SK-N-SH (cell line): ENCODE measurements at places on chromosomes 6 and 20.

DNA sequence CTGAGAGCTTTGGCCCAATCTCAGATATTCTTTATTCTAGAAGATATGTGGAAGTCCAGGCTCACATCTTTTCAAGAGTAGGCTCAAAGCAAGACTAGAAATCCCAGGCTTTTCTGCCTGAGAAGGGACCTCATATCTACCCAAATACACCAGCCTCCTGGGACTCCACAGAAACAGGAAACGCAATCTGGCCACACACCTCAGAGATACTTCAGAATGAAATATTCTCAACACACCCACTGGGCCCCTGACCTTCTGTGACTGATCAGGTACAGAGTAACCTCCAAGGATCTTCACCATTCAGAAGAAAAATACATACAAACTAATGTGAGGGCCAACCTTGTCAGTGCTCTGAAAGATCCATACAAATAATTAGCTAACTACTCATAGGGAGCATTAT is 183.2 kb downstream of the HIVEP2 start:
- H3K27me3 ChIP-seq = no peaks in the 10 kb centered on the region
- DNase-seq = no peak
- H3K36me3 ChIP-seq = peaks cover 31% of the 10 kb centered on the region
- no peak overlapping the region for H3K4me3 ChIP-seq
- peak overlapping the region; percentile 87 for H3K27ac ChIP-seq

GRCh38 chr20:62134735-62135231 is 8.4 kb downstream of the PSMA7 start:
- H3K27ac ChIP-seq = no peak overlapping the region
- DNase-seq = no peak
- peaks cover 51% of the 10 kb centered on the region for H3K36me3 ChIP-seq
- no peaks in the 10 kb centered on the region for H3K27me3 ChIP-seq
- no peaks in the 10 kb centered on the region for H3K4me1 ChIP-seq

DNA sequence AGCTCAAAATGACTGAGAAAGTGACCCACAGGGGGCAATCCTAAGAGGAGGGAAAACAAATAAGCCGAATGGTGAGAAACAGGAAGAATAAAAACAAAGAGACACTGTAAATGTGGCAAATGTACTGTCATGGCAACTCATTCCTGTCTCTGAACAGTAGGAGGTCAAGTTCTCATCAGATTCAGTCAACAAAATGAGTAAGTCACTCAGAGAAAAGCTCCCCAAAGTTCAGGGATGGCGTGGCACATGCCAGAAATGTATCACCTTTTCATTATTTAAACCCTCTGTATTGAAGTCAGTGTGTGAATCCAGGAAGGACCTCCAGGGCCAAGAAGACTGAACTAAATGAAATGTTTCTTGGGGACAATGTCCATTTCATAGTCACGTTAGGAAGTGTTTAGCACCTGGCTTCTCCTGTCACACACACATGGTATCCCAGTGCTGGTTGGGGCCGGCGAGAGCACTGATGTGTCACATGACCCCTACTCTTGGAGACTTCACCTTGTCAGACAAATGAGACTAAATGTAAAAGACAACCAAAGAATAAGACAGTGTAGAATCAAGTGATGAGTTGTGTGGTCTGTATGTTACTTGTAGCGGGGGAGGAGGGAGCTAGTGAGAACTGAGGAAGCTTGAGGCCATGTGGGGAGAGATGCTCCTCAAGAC is 20.7 kb downstream of the CNR1 start:
- no peak for DNase-seq
- no peak overlapping the region for H3K4me3 ChIP-seq
- H3K36me3 ChIP-seq = no peaks in the 10 kb centered on the region
- H3K4me1 ChIP-seq = no peaks in the 10 kb centered on the region
- H3K27me3 ChIP-seq = no peaks in the 10 kb centered on the region

GRCh38 chr6:3440911-3441310 is 15.9 kb downstream of the SLC22A23 start:
- DNase-seq = no peak
- no peaks in the 10 kb centered on the region; the same call in 1 of the 2 replicates for H3K4me1 ChIP-seq
- H3K4me3 ChIP-seq = no peak overlapping the region
- H3K36me3 ChIP-seq = no peaks in the 10 kb centered on the region
- no peak overlapping the region for H3K27ac ChIP-seq
- H3K27me3 ChIP-seq = peaks cover 40% of the 10 kb centered on the region; the same call in 1 of the 2 replicates

GRCh38 chr6:15272562-15272961 is 26.7 kb downstream of the JARID2 start:
- no peak for DNase-seq
- peaks cover 24% of the 10 kb centered on the region for H3K4me1 ChIP-seq
- no peak overlapping the region for H3K4me3 ChIP-seq
- H3K27ac ChIP-seq = no peak overlapping the region
- H3K36me3 ChIP-seq = no peaks in the 10 kb centered on the region

- no peak overlapping the region for H3K4me3 ChIP-seq
- peaks cover 33% of the 10 kb centered on the region for H3K4me1 ChIP-seq
- DNase-seq = no peak
- peak overlapping the region; percentile 98 for H3K27ac ChIP-seq
- no peaks in the 10 kb centered on the region for H3K36me3 ChIP-seq
These were observed 356.0 kb downstream of the HDGFL1 start for GRCh38 chr6:22925304-22925835.

DNA sequence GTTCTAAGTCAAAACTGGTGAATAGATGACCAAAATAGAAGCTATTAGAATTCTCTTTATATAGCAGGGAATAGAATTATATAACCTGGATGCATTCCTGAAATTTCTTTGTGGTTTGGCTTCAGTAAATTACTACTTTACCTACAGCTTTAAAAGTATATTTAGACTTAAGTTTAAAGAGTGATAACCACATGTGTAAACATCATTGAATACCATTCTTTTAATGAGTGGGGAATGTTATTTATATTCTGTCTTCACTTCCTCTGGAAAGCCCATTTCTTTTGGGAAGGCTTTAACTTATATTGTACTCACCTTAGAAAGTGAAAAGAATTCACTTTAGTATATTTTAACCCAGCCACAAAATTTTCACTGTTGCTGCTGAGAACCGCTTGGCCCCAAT is 39.1 kb downstream of the PLEKHG1 start:
- H3K36me3 ChIP-seq = no peaks in the 10 kb centered on the region
- no peak overlapping the region for H3K4me3 ChIP-seq
- H3K4me1 ChIP-seq = no peaks in the 10 kb centered on the region
- no peaks in the 10 kb centered on the region for H3K27me3 ChIP-seq
- H3K27ac ChIP-seq = no peak overlapping the region
- no peak for DNase-seq

- peaks cover 4% of the 10 kb centered on the region for H3K4me1 ChIP-seq
- H3K27me3 ChIP-seq = no peaks in the 10 kb centered on the region
- no peak for DNase-seq
- peak overlapping the region; percentile 91 for H3K27ac ChIP-seq
- no peak overlapping the region for H3K4me3 ChIP-seq
These were observed 613.0 kb downstream of the UTRN start for GRCh38 chr6:144898052-144898689.

DNA sequence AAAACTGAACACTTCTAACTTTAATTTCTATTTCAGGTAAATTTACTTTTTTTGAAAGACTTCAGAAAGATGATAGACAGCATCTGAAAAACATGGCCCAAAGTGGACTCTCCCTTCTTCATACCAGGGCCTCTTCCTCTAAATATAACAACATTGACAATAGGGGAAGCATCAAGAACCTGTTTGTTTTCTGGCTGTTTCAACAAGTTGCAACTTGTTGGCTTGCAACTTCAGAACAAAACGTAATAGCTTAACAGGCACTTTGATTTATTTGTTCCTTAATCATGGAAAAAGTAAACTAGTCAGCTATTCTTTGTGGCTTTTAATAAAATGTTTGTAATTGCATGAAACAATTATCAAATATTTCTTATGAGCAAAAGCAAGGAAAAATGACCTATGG is 34.3 kb downstream of the RGS17 start:
- H3K4me1 ChIP-seq = 0 out of 2 replicates have a peak, but pooled peaks cover 5% of the 10 kb centered on the region
- DNase-seq = no peak
- no peaks in the 10 kb centered on the region for H3K27me3 ChIP-seq
- H3K36me3 ChIP-seq = peaks cover 2% of the 10 kb centered on the region

DNA sequence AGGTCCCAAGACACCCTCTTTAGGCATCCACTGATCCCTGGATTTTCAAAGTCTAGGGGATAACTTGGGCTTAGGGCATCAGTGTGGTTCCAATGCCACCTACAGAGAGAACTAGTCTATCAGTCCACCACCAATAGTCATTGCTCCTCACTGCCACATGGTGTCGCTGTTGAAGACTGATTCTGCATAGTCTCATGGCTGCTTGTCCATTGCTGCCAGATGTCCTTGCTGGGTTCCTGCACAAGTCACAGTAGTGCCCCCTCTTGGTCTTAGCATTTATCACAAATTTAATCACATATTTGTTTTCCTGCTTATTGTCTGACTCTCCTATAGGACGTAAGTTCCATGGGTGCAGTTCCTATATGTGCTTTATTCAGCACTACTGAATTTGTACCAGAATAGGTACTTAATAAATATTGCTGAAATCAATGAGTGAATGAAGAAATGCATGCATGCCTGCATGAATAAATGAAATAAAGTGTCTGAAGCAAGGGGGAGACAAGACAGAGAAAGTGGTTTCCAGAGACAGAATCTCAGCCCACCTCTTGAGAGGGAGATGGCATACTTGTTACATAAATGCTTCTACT is 45.9 kb upstream of the RALY start:
- no peaks in the 10 kb centered on the region for H3K36me3 ChIP-seq
- H3K27ac ChIP-seq = no peak overlapping the region
- H3K4me1 ChIP-seq = no peaks in the 10 kb centered on the region
- H3K4me3 ChIP-seq = no peak overlapping the region

DNA sequence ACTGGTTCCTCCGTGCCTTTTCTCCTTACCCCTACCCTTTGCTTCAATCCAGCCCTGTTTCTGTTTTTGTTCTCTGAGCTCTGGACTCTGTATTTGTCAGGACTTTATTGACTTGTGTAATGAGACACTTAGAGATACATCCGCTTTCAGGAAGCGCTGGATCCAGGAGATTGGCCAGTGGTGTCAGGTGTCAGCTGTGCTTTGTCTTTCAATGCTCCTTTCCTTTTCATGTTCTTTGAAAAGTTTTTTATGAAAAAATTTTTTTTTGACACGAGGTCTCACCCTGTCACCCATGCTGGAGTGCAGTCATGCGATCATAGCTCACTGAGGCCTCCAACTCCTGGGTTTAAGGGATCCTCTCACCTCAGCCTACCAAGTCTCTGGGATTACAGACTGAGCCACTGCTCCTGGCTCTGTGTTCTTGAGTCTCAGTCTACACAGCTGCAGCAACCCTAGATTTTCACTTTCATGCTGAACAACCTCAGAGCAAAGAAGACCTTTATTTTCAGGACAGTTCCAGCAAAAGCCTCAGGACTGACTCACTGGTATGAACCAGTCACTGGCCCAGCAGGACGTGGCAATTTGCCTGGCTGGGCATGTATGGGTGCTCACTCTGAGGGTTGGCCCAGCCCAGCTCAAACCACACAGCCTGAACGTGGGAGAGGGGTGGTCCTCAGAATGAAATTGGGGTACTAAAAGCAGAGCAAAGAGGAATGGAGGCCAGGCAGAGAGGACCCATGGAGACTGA is 108.5 kb downstream of the DHX35 start:
- no peaks in the 10 kb centered on the region; the same call in 1 of the 2 replicates for H3K4me1 ChIP-seq
- no peak overlapping the region for H3K4me3 ChIP-seq
- H3K27me3 ChIP-seq = no peaks in the 10 kb centered on the region; the same call in 1 of the 2 replicates
- H3K36me3 ChIP-seq = no peaks in the 10 kb centered on the region

- no peaks in the 10 kb centered on the region for H3K4me1 ChIP-seq
- no peak overlapping the region for H3K4me3 ChIP-seq
- H3K27me3 ChIP-seq = no peaks in the 10 kb centered on the region
- DNase-seq = no peak
- no peak overlapping the region for H3K27ac ChIP-seq
These were observed 123.0 kb downstream of the DOK5 start for GRCh38 chr20:54598352-54598751.

- H3K36me3 ChIP-seq = no peaks in the 10 kb centered on the region
- H3K27ac ChIP-seq = no peak overlapping the region
- H3K4me1 ChIP-seq = no peaks in the 10 kb centered on the region; the same call in 1 of the 2 replicates
- H3K4me3 ChIP-seq = no peak overlapping the region
- DNase-seq = no peak
These were observed 43.0 kb downstream of the FRK start for GRCh38 chr6:116017546-116018295.

- H3K27me3 ChIP-seq = no peaks in the 10 kb centered on the region; the same call in 1 of the 2 replicates
- DNase-seq = no peak
- no peaks in the 10 kb centered on the region for H3K36me3 ChIP-seq
- H3K4me3 ChIP-seq = no peak overlapping the region
- no peaks in the 10 kb centered on the region; the same call in 1 of the 2 replicates for H3K4me1 ChIP-seq
These were observed 141.8 kb downstream of the CDC5L start for GRCh38 chr6:44529146-44529905.

GRCh38 chr6:29908710-29909109 is 33.6 kb upstream of the HLA-A start:
- no peaks in the 10 kb centered on the region for H3K27me3 ChIP-seq
- no peak for DNase-seq

DNA sequence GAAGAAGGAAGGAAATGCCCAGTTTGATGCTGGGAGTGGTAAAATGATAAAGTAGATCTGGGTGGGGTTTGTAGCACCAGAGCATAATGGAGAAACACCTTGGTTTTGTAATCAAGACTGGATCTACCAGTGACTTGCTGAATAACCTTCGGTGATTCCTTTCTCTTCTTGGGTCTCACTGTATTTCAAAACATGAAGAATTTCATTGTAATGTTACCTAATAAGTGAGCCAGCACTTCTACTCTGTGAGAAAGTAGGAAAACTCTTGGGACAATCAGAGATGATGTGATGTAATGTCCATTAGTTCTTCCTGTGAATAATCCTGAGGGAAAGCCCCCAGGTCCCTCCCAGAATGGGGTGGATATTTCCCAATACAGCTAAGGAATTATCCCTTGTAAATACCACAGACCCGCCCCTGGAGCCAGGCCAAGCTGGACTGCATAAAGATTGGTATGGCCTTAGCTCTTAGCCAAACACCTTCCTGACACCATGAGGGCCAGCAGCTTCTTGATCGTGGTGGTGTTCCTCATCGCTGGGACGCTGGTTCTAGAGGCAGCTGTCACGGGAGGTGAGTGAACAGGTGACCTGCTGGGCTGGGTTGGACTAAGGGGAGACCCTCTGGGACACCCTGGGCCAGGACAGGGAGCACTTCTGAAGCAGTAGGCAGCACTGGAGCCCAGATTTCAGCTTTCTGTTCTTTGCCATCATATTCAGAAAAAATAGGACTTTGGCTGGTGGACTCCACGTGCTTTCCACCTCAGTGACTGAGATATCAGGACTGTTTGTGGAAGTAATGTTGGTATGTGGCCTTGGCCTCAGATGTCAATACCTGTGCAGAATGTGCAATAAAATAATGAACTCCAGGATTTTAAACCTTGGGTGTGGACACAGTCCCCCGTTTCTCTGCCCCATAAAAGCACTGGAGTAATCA is at the start of gene PI3:
Gene PI3, plus strand, starts transcription at position 469 of the 931 bp plus-strand sequence. Its CDS starts 21 bp downstream, at position 490.
- H3K4me1 ChIP-seq = no peaks in the 10 kb centered on the region; the same call in 1 of the 2 replicates
- H3K36me3 ChIP-seq = no peaks in the 10 kb centered on the region
- H3K4me3 ChIP-seq = no peak within 1 kb of the TSS
- no peak for DNase-seq
- no peak within 1 kb of the TSS for H3K27ac ChIP-seq
